Hippocampal formation (tissue), 2 donors: ENCODE measurements at places on chromosomes 11 and 22.
A peak's percentile ranks its signal among the peaks of the same experiment; 100 is the strongest.

- DNase-seq, result no peak
Observed at GRCh38 chr22:22605074-22605404, 39.4 kb upstream of the GGTLC2 start.

DNA sequence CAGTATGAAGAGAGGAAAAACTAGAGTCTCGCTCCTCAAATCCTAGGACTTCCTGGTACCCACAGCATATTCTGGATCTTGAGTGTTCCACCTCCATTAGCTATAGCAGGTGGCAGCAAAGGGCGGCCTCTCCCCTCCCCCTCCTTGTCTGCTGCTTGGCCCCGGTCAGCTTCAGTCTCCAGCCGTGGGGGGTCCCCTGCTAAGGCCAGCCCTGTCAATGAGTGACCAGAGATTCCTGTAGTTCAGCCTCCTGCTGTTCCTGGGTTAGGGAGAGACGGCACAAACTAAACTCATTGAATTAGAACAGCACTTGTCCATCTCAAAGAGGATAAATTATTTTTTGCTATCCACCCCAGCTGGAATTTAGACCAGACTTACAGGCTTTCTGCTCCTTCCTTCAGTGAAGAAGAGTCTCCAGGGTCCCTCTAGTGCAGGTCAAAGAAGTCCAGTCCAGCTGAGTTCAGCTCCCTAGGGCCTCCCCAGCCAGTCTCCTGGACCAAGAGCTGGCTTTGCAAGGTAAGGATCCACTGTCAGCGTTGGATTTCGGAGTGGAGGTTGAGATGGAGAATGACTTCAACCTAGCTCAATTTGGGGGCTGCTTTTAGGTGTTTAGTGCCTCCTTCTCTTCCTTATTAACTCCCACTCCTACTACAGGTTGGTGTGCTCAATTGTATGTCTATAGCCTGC is 1.1 kb upstream of the PHLDB1 start:
- no peak for DNase-seq

DNA sequence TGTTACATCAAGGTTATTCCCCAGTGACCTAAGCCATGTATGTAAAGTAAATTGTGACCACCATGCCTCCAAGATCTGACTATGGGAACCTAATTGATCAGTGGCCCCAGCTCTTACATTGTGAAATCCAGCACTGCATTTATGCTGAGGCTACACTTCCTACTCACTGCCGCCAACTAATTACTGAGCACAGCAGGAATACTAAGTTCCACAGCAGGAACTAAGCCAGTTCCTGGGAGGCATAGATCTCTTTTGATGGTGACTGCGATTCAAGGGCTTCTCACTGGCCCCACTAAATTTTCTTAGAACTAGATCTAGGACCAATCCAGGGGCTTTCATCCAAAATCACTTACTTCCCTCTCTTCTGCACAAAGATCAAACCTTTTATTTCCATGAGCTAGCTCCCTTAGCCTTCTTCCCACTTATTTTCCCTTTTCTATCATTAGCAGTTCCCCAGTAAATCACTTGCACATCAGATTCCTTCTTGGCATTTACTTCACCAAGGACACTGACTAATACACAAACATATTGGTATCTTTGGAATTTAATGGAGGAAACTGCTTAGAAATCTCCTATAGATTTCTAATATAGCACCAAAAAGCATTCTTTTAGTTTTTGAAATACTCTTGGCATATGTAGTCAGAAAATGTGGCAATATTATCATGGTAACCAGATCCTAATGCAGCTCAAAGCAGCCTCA is 46.0 kb downstream of the CNTN5 start:
- no peak for DNase-seq

DNA sequence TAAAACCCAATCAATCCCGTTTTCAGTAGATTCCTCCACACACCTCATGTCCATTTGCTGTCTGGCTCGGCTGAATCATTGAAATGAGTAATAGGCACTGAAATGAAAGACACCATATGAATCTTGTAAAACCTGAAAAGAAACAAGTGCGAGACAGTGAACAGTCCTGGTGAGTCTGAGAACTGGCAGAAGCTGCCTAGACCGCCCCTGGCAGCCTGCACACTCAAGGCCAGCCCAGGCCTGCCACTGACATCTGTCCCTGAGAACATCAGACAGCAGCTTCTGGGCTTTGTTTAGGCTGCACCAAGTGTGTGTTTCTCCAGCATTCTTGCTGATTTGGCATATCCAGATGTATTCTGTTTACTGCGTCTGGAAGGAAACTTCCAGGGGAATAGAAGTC is 44.8 kb downstream of the ENDOD1 start:
- peak; percentile 26 for DNase-seq

- DNase-seq, result no peak
Observed at GRCh38 chr11:110123003-110123402, 29.8 kb downstream of the ZC3H12C start.

DNA sequence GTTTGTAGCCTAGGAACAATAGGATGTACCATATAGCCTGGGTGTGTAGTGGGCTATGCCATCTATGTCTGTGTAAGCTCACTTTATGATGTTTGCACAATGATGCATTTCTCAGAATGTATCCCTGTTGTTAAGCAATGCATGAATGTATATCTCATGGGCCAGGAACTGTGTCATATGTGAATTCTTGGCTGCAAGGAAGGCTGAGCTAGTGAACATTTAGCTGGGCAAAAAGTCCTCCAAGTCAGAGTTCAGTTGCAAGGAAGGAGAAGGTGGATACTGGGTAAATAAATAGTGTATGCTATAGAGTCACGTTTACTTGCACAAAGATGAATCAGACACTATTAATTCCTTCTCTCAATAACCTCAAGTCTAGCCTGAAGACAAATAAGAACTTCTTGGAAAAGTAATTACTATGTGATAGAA is 136.1 kb downstream of the EHF start:
- no peak for DNase-seq

DNA sequence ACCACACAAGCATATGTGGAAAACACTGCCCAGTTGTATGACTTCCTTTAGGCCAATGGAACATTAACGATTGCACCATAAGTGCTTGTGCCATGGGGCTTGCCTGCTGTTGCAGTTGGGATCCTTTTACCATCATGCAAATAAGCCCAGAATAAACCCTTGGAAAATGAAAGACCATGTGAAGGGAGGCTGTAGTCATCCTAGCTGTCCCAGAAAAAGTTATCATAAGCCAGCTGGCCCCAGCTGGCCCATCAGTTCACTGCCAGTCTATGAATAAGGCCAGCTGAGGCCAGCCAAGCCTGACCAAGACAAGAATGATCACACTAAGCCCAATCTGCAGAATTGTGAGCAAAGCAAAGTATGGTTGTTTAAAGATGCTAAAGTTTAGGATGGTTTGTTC is 253.9 kb upstream of the ARHGAP20 start:
- no peak for DNase-seq

DNA sequence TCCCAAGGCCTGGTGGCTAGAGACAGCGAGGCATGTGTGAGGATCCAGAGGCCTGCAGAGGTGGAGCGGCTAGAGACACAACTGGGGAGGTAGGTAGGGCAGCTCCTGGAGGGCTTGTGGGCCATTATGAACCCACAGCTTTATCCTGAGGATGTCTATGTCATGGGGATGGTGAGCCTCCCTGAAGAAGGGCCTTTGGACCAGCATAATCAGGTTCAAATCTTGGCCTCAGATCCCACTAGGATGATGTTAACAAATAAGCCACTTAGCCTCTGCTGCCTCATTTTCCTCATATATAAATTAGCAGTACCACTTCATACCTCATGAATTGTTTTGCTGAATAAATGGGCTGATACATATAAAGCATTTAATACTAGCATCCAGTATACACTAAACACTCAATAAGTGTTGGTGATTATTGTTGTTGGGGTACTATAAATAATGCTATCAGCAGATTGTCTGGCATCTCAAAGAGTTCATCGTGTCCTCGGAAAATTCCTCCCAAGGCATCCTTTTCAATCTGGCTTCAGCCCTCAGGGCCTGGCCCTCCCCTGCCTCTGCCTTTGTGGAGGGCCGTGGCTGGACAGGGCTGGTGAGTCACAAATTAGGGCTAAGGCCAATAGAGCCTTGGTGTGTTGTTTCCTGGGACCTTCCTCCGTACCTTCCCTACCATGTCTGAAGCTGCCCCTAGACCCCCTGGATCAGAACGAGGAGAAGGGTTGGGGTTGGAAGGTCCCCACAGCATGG is 30.9 kb upstream of the LRRC32 start:
- DNase-seq, result no peak

DNA sequence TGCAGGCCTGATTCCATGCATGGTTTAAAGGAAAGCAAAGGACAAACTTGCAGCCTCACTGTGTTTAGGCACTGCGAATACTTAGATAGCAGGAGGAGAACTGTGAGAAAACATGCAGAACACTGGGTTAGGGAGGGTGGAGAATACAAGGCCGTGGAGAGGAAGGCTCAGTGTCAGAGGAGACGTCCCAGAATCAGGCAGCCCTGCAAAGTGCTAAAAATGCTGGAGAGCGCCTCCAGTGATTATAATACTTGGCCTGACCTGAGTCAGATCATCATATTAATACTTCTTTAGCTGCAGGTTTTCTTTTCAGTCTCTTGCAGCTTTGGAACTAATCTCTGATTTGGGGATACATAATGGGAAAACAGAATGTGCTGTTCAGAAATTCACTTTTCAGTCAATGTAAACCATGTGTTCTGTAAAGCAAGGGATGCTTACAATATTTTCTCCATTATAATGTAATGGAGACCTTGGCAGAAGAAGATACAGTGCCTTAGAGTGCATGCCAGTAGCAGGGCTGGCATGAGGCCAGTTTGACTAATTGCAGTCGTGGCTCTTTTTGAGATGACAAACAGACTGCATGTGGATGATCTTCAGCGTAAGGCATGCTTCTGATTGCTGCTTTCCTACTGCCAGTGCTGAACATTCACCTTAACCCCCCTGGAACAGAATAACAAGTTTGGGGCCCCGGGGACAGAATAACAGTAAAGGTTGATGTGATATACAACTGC is 16.8 kb downstream of the EXT2 start:
- no peak for DNase-seq

- no peak for DNase-seq
Observed at GRCh38 chr11:1260023-1260501, 37.2 kb downstream of the MUC5B start.

- DNase-seq, result no peak
Observed at GRCh38 chr11:16786131-16786530, 47.7 kb downstream of the C11orf58 start.

- DNase-seq, result no peak
Observed at GRCh38 chr11:34585735-34586487, 35.0 kb upstream of the EHF start.

- no peak for DNase-seq
Observed at GRCh38 chr22:37647928-37648327, 8.5 kb downstream of the SH3BP1 start.

GRCh38 chr11:9571071-9571762 is 2.3 kb upstream of the WEE1 start:
- DNase-seq, result no peak

- DNase-seq, result no peak
Observed at GRCh38 chr11:133824593-133824992, 20.7 kb downstream of the SPATA19 start.

GRCh38 chr11:94876222-94876621 is 97.1 kb downstream of the CWC15 start:
- DNase-seq, result no peak
